ENCODE measurements at places on chromosomes 6 and 20.
A peak's percentile ranks its signal among the peaks of the same experiment; 100 is the strongest.

DNA sequence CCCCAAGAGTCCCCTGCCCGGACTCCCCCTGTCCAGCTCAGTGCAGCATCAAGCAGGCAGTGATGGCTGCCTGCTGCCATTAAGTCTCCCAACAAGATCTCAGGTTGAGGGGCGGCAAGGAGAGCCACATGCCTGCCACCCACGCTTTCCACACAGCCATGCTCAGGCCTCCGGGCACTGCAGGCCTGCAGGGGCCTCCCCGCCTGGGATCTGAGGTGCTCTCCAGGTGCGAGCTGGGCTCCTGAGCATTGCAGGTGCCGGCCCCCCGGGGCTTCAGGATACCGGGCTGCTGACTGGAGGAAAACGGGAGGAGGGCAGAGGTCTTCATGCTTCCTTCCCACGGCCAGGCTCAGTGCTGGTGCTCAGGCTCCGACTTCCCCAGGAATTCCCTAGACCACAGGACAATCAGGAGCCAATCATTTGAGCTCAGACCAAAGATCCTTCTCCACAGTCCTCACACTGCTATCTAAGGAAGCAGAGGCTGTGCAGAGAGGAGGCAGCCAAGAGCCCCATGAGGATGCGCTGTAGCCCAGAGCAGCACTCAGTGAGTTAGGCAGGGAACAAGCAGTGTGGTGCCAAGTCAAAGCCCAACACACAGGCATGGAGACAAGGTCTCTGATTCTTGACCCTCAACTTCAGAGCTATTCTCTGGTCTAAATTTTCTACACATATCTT is 52.7 kb downstream of the PYGB start:
- DNase-seq: no peak

DNA sequence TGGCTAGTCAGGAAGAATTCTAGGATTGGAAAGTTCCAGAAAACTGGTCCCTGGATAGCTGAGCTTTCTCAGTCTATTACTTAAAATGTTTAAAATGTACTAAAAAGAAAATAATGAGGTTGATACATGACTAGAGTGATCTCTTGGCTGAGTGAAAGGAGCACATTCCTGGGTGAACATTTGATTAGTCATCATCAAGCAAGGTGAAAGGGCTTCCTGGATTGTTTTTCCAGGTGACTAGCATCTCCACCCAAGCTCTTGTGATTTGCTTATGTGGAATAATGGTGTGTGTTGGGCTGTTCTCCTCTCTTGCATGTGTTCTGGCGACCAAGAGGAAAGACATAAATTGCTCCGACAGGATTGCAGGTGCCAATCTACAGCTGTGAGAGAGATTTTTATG is 42.9 kb downstream of the PKIB start:
- DNase-seq: no peak

DNA sequence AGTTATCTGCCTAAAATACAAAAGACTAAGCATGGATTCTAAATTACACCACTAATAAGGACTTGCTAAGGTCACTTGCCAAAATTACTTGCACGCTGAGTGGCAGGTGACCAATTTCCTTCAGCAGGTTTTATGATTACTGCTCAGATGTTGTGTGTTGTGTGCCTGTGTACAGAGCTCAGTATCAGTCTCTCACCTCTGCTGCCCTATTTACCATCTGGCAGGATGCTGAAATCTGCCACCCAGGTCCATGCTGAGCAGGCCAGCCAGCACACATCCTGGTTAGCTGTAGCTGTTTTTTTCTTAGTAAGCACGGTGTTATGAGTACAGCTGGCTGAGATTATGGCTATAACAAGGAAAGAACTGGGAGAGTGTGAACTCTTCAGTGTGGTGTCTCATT is 34.0 kb downstream of the ELOVL4 start:
- DNase-seq: no peak

GRCh38 chr6:26447257-26447656 is 7.0 kb downstream of the BTN3A3 start:
- no peak for DNase-seq

DNA sequence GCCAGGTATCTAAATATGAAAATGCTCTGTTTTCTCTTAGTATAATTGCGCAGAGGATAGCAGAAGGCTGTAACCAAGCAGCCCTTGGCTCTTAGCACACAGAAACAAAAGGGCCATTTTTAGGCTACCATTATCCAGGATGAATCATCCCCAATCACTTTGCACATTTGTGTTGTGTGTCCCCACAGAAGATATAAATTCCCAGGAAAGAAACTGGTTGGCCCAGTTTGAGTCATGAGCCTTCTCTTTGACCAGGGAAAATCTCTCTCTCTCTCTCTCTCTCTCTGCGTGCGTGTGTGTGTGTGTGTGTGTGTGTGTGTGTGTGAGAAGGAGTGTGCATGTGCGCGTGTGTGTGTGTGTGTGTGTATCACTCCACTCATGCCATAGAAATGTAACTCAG is 178.5 kb downstream of the FRK start:
- DNase-seq: no peak

- no peak for DNase-seq
Measured at GRCh38 chr6:128421788-128422187, 98.6 kb downstream of the PTPRK start.

- DNase-seq: no peak
Measured at GRCh38 chr20:59662161-59662560, 57.8 kb downstream of the PHACTR3 start.

GRCh38 chr20:36700438-36700837 is 45.5 kb downstream of the NDRG3 start:
- DNase-seq: no peak

DNA sequence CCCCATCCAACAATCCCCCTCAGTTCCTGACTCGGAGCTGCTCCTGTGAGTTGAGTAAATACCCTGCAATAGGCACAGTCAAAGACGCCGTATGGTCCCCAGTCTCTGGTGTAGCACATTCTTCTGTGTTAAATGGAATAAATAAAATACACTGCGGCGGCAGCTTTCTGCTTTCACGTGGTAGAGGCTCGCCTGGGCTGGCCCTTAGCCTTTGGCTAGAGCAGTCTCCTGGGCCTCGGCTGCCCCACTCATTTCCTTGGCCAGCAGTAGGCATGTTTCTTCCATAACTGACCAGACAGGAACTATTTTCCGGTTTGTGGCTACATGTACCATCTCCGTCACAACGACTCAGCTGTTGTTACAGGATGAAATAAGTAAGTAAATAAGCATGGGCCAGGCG is 20.7 kb downstream of the SERPINB6 start:
- no peak for DNase-seq

DNA sequence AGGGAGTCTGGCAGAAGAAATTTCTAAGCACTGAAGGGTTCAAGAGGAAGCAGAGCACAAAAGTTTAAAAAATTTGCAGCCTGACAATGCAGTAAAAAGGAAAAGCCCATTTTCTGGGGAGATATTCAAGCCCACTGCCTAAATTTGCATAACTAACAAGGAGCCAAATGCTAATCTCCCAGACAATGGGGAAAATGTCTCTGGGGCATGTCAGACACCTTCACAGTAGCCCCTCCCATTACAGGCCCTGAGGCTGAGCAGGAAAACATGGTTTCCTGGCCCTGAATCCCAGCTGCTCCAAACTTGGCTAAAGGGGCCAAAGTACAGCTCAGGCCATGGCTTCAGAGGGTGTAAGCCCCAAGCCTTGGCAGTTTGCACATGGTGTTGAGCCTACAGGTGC is 908.5 kb upstream of the MANEA start:
- DNase-seq: no peak

DNA sequence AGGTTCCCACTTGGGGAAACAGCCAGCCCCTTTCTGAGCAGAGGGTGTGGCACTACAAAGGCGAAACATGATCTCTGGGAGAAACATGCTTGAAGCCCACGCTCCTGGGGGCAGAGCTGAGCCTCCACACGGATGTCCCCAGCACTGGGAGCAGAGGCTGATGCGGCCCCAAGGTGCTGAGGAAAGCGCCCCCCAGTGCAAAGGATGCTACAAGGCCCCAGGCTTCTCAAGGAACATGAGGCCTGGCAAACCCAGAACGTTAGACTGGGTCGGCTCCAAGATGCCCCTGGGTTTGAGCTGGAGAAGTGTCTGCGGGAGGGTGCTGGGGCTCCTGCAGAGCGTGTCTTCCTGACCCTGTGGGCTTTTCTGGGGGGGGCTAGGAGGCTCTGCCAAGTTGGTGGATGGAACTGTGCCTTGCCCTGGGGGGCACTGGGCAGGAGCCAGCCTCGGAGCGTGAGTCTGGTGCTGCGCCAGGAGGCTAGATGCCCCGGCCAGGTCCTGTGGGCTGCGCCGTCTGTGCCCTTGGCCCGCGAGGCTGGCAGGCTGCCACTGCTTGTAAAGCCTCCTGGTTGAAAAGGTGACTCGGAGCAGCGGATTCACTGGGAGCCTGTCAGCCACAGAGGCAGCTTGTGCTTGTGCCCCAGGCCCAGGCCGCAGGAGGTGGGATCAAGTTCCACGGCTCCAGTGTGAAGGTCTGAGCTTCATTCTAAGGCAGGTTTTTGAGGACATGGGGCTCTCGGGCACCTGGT is 8.1 kb downstream of the SYNJ2 start:
- DNase-seq: no peak

DNA sequence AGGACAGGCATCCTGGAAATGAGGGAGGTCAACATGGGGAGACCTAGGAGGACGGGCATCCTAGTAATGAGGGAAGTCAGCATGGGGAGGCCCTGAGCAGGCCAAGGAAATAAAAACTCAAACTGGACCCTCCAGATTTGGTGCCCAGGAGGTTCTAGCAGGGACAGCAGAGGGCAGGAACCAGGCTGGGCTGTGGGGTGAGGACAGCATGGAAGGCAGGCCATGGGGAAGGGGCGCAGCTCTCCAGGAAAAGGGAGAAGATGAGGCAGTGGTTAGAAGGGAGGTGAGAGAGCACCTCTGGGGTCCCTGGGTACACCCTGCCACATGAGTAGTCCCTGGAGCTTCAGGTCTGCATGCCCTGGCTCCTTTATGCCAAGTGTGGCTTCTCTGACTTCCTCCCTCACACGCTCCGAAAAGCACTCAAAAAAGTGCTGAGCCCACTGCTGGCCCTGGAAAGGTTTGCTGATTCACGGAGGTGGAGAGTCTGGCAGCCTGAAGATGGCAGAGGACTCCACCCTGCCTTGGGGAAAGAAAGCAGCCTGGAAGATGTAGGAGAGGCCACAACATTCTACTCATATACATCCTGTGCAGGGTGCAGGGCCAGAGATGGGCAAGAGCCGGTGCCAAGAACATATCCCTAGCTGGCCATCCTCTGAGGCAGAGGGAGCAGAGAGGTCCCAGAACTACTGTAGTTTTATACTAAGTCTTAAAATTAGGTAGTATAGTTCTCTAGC is 154.9 kb downstream of the MRPL14 start:
- DNase-seq: no peak

- no peak for DNase-seq
Measured at GRCh38 chr6:298233-299103, 6.2 kb downstream of the DUSP22 start.

- no peak for DNase-seq
Measured at GRCh38 chr6:25303254-25303653, 24.1 kb downstream of the CARMIL1 start.

DNA sequence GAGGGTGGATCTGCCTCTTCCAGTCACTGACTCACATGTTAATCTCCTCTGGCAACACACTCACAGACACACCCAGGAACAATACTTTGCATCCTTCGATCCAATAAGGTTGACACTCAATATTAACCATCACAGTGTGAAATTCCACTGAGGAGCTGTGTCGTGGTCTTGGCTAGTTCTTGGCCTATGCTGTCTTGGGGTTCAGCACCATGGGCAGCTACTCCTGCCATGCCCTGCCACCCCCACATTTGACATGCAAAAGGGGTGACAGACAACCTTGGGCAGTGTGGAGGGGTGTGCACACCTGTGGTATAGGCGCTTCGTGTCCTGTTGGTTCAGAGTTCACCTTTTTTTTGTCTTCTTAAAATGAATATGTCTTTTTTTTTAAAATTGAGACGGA is 25.8 kb downstream of the ANKRD6 start:
- DNase-seq: no peak

GRCh38 chr6:43468748-43469681 is 8.4 kb upstream of the TJAP1 start:
- no peak for DNase-seq

DNA sequence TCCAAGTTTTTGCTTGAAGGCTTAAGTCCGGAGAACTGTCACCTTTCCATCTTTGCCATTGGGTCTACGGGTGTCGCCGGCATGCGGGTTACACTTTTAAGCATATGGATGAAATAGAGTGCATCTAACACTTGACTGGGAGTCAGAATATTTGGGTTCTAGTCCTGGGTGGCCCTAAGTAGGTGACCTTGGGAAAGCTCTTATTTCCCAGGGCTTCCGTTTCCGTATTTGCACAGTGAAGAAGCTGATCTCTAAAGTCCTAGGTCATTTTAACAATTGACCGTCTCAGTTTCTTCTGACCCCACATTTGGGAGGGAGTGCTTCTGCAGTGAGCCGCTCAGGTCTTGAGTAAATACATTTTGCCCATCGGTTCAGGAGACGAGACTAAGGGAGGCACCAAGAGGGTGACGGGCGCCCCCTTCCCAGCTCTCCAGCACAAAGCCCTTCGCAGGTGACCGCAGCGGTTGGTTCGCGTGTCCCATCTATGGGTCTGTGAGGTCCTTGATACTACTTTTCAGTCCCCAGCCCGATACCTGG is 651 bp upstream of the BLTP3A start:
- no peak for DNase-seq

- DNase-seq: peak; percentile 56
Measured at GRCh38 chr6:33668914-33669313, 42.6 kb downstream of the UQCC2 start.

DNA sequence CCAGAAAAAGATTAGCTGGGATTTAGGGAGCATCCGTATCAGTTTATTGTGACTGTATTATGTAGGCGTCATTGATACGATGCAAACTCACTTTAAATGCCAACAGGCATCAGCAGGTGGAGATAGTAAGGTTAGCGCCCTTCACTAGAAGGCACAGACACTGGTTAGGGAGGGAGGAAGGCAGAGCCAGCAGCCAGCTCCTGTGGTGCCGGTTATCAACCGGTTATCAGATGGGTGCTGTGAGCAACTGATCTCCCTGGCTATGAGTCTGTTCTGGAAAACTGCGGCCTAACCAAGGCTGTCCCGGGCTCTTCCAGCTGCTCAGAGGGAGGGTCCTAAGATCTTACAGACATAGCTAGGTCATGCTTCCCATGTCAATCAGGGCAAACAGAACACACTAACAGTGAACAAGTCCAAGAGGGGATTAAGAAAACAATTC is 47.5 kb upstream of the CD93 start:
- no peak for DNase-seq

GRCh38 chr6:2245877-2246863 is 765 bp upstream of the GMDS start:
- peak; percentile 33 for DNase-seq

- DNase-seq: no peak
Measured at GRCh38 chr6:29892696-29893095, 49.6 kb upstream of the HLA-A start.
